ENCODE measurements at places on chromosomes 11 and 22.

- DNase-seq = no peak
These were observed 17.6 kb downstream of the KCNJ4 start for GRCh38 chr22:38437416-38437815.

DNA sequence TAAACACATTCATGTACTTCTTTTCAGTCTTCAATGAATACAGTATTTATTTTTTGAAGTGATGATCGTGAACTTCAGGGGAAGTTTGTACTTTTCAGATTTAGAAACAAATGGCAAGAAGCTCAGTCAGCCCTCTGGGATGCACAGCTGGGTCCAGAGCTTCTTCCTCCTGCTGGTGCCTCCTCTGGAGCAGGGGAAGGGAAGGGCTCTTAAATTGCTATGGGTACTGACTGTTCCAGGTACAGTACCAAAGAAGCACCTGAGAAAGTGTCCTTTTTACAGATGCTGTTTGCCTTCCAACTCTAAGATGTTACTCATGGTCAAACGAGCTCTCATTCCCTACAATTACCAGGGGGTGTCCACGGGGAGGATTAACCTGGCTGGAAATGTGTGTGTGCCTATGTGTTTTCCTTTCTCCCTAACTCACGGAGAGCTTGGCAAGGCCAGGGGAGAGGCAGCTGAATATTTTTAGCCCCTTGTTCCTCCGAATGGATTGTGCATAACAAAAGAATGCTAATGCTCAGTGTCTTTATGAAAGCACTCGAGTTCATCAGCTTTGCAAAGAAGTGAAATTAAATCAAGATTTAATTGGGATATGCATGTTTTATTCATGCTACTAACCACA lies 313.7 kb upstream of the CADM1 start:
- DNase-seq = no peak

DNA sequence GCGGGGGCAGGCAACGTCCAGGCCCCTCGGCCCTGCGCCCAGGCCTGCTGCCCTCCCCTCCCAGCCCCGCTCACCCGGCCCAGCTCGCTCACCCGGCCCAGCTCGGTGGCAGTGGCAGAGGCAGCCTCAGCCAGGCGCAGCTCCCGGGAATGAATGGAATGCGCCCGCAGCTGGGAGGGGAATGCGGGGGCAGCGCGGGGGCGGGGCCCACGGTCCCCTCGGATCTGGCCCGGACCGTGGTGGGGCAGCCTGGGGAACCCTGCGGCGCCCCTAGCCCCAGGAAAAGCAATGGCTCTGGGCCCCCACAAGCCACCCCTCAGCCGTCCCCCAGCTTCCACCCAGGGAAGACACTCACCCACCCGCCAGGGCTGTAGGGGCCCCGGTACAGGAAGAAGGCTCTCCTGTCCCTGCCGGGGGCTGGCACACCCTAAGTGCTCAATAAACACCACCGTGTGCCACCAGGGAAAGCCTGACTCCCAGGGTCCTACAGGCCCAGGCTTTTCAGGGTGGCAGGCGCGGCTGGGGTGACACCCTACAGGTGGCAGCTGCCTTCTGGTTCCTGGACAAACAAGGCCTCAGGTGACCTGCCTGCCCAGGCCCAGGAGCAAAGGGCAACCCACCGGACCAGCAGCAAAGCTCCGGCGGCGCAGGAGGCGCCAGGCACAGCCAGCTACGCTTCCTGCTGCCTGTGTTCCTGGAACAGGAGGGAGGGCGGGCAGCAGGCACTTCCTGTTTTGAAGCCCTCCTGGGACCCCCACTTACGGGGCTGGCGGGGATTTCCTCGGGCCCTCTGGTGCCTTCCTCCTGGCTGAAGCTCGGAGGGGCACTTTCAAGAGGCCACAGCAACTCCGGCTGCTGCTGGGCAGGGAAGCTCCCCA lies 13.8 kb downstream of the PLXNB2 start:
- DNase-seq = no peak

- DNase-seq = no peak
These were observed 657.7 kb downstream of the OPCML start for GRCh38 chr11:132874638-132875037.

- DNase-seq = no peak
These were observed 58.8 kb upstream of the RDX start for GRCh38 chr11:110355011-110355744.

DNA sequence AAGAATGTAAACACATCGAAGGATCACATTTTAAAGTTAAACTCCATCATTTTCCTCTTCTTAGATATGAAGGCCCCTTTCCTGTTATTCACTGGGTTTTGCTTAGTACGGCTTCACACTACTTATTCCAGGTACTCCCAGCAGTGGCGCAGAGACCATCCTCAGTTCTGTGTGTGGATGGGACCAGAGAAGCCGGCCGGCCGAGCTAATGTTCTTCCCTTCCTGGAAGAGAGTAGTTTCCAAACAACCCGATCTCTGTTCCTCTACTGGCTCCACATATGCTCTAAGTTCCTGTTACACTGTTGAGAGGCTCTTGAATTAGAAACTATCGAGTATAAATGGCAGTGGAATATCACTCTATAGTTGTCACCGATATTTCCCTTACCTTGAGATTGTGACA lies 684 bp upstream of the NFRKB start:
- no peak for DNase-seq

DNA sequence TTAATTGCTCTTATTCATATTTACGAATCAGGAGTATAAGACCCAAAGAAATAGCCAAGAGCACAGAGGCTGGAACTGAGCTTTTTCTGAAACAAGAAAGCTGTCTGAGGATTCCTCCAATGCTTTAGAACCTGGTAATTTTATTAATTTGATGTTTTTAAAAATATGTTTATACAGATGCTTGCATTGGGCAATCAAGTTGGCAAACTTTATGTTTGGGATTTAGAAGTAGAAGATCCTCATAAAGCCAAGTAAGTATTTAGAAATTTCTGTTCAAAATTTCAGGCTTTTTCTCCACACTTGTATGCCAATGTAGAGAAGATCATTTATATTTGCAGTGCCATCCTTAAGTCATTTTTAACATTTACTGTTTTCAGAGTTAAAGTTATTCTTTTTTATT lies 24.3 kb upstream of the HIKESHI start:
- DNase-seq = no peak

DNA sequence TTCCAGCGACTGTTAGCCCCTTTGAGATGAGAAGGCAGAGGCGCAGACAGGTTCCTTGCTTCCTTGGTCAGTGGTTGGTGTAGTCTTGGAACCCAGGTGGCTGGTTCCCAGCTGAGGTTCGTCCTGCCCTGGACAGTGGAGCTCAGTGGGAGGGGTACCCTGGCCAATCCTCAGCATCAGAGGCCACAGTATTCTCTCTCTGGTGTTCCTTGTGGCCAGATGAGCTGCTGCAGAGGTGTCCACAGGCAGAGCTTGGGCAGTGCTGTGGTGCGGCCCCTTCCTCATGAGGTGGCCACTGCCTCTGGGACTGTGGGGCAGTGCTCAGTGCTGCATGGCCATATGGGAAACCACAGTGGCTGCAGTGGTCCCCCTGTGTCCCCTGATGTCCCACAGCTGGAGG lies 61.8 kb downstream of the CTTN start:
- DNase-seq = no peak

DNA sequence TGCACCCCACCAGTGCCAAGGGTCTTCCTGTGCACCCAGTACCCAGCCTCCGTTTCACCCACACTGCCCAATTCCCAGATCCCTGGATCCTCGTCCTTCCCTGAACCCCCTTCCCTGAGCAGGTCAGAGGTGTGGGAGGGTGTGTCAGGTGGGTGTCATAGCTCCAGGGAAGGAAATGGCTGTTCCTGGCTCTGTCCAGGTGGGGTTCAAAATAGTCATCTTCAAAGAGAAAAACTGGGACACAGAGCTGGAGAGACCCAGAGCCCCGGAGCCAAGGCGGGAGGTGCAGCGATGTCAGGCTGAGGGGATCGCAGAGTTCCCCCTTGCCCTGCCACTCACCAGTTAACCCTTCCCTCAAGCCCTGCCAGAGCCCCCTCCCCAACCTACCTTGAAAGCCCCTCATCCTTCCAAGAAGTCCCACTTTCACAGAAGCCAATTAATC lies 698 bp downstream of the C1QTNF4 start:
- no peak for DNase-seq

- DNase-seq = no peak
These were observed 46.5 kb upstream of the GDPD4 start for GRCh38 chr11:77347948-77348347.

DNA sequence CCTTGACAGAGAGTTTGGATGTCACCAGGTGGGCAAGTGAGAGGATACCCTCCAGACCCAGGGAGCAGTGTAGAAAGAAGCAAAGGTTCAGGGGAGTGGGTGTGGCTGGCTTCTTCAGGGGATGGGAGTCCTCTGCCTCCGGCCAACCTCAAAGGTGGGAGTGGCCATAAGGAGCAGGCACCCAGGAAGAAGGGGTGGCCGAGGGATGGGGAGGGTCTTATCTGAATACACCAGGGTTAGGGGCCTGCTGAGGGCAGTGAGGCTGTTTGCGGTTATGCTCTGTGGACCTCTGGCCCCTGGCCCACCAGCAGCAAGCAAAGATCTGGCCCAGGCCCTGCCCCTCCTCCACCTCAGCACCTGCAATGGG lies 6.2 kb downstream of the NFAM1 start:
- no peak for DNase-seq

- peak; percentile 84 for DNase-seq
These were observed 2.0 kb upstream of the PACSIN3 start for GRCh38 chr11:47188259-47188658.

DNA sequence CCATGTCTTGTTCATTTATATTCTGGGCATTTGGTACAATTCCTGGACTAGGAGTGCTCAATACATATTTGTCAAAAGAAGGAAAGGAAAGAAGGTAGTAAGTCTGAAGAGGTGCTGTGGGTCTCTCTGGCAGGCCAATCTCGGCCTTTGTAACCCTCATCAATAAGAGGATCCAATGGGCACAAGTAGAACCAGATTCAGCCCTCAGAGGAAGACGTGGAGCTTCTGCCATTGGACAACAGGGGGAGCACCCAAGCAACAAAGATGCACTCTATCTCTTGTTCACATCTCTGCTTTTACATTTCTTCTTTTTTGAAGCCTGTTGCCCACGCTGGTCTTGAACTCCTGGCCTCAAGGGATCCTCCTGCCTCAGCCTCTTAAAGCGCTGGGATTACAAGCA lies 2.2 kb upstream of the VPS11 start:
- DNase-seq = no peak

All from forelimb muscle (tissue), 1 donor.